Stimulated activated CD4-positive, alpha-beta T cell treated with anti-CD3 and anti-CD28 coated beads, TNF-alpha, amount 100 ng/mL, for 1 hour (primary cell): ENCODE measurements at places on chromosomes 7 and 10.

GRCh38 chr10:124741922-124742412 is 2.2 kb downstream of the FAM53B start:
- DNase-seq = no peak

- DNase-seq = no peak
Observed at GRCh38 chr7:7765422-7765821, 47.0 kb upstream of the RPA3 start.

DNA sequence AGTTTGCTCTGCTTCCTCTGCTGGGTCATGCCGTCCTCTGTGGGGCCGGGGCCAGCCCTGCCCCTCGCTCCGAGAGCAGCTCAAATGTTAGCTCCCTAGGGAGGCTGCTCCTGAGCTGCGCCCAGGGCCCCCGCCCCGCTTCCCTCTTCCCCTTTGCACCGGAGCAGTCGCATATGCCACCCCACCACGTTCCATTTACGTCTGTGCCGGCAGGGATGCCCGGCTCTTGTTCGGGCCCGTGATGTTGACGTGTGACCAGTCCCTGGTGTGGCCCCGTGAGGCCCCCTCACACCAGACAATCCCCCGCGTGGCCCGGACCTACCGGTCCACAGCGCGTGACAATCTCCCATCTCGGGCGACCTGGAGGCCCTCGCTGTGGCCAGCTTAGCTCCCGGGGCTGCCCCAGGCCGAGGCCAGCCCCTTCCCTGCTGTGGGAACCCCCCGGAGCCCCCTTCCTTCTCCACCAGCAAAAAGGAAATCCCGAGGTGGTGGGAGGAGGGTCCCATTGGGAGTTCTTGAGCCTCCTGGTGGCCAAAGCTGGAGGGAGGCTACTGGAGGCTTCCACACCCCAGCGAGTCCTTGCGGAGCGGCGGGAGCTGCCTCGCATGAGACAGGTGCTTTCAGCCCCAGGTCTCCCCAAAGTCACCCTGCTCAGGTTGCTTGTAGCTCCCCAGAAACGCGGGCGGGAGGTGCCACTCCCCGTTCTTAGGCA is 15.2 kb downstream of the FAM20C start:
- no peak for DNase-seq

GRCh38 chr10:86693721-86694369 is 25.5 kb downstream of the LDB3 start:
- DNase-seq = no peak

DNA sequence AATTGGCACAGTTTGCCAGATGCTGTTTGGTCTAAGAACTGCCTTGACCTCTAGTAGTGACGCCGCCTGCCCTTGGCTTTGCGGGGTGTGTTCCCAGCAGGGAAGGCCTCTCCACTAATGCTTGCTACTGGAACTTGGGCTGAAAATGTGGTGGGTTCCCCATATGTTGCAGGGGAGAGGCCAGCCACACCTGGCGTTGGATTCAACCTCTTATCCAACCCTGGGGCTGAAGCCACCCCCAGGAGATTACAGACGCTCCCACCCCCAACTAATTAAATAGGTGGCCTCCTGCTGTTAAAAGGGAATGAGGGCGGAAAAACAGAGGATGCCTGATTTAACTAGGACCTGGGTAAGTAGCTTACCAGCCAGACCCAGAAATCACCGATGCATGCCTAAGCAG is 19.2 kb upstream of the ATOH7 start:
- no peak for DNase-seq

- no peak for DNase-seq
Observed at GRCh38 chr10:131513445-131513844, 201.9 kb upstream of the TCERG1L start.

DNA sequence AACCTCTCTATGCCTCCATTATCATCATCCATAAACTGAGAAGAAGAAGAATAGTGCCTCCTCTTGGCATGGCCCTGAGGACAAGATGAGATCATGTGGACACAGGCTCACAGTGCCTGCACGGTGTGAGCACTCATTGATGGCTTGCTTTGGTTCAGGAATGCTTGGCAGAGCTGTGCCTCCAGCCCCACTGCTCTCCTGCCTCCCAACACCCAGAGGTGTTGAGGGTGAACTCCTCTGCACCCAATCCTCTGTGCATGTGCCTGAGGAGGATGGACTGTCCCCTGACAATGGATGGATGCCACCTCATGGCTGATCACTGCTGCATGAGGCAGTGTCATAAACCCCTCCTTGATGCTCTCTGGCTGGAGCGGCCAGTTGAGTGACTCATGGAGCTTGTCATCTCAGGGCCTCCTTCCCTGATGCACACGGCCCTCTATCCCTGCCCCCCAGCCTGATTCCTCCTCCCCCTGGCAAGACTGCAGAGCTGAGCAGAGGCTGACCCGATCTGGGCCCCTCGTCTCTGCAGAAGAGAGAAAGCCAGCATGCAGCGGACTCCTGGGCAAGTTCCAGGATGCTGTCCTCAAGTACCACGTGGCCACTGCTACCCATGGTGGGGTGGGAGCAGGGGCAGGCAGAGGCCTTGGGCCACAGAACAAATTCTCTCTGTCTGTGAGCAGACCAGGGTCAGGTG is 136.3 kb downstream of the KCNMA1 start:
- DNase-seq = no peak

DNA sequence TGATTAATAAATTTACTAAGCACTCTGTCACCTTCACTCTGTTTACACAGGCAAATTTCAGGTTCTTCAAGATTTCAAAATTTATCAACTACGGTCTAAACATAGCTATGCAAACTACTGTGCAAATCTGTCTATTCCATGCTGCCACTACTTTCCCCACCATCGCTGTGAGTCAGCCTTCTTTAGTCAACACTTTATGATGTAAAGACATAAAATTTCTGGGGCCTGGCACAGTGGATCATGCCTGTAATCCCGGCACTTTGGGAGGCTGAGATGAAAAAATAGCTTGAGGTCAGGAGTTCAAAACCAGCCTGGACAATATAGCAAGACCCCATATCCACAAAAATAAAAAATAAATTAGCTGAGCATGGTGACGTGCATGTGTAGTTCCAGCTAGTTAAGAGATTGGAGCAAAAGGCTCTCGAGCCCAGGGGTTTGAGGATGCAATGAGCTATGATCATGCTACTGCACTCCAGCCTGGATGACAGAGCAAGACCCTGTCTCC is 42.6 kb downstream of the CNOT4 start:
- DNase-seq = no peak

GRCh38 chr10:49389361-49389933 is 6.4 kb downstream of the DRGX start:
- no peak for DNase-seq

DNA sequence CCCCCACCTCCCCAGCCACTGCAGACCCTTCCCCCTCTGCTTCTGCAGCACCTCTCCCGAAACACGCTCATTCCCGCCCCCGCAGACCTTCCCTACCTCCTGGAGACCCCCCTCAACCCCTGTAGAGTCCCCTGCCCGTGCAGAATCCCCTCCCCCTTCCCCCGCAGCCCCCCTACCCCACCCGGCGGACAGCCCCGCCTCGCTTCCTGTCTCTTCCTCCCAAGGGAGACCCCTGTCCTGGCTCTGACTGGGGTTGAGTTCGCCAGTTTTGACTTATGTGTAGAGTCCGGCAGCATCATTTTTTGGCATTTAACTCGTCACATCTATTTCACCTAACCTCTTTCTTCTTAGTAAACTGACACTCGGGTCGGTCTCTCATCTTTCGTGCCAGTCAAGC is 54.0 kb downstream of the ALOX5 start:
- no peak for DNase-seq

DNA sequence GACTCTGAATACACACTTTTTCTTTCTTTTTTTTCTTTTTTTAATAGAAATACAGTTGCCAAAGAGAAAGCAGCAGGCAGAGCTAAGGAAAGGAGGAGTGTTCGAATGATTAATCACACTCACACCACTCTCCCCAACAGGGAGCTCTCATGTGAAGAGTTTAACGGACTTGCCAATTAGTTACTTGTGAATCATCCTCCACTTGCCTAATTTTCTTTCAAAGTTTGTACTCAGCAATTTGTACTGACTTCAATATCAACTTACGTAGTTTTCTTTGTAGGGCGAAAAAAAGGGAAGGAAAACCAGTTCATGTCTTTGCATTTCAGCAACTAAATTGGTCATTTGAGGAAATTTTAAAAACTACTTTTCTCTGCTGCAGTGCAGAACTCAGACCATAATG is 109.2 kb downstream of the PIP4K2A start:
- no peak for DNase-seq
